Brain pericyte (primary cell): ENCODE measurements at places on chromosomes 13 and 19.

GRCh38 chr13:101584331-101584730, 131.9 kb downstream of the ITGBL1 start:
- no peak for DNase-seq

DNA sequence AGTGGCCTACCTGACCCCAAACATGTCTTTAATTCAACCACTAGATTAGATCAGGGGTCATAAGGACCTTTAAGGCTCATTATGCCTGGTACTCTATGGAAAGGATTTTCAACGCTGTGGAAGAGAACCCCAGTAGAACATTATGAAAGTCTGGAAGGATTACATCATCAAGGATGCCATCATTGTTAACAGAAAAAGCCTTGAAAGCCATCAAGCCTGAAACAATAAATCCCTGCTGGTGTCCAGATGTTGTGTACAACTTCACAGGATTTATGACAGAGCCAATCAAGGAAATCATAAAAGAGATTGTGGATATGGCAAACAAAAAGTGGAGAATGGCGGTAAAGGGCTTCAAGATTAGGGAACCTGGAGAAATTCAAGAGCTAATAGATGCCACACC, 59.7 kb downstream of the NAA16 start:
- no peak for DNase-seq

DNA sequence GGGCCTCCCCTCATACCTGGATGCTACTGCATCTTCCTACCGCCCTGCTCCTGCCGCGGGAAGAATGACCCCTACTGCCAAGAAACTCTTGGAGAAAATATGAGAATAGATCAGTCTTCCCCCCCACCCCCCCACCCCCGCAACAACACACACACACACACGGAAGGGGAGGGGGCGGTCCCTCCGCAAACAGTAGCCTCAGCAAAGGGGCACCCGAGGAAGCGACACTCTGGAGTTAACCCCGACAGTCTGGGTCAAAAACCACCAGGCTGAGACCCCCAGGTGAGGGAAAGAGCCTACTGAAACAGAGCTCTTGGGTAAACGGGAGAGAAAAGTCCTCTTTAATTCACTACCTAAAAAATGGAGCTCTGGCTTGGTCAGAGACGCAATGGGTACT, 1.2 kb downstream of the MED26 start:
- no peak for DNase-seq

DNA sequence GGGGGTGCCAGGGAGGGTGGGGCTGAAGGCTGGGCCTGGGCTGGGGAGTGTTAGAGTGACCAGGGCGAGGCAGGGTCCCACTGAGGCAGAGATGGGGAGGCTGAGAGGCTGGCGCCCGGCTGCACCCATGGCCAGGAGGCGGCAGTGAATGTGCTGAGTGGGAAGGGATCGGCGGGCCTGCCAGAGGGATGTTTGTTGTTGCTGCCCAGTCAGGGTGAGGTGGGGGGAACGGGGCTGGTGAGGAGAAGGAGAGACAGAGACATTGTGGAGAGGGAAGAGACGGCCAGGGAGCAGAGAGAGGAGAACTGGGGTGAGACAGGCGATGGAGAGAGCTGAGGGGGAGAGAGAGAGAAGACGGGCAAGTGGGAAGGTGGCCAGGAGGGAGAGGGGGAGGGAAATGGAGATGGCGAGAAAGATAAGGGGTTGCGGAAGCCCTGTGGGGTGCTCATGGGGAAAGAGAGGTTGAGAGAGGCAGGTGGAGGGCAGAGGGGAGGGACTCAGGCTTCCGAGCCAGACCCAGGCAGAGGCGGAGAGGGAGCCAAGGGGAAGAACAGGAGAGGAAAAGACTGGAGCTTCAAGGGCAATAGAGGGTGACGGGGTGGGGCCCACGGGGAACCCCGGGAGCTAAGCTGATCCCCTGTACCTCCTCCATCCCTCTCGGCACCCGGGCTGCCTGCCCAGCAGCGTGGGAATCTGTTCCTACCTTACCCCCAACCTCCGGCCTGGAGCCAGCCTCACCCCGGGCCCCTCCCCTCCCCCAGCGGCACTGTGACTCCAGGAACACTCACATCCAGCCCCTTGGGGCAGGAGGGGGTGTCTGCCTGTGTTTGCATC, 690 bp upstream of the B3GNT8 start:
- no peak for DNase-seq

DNA sequence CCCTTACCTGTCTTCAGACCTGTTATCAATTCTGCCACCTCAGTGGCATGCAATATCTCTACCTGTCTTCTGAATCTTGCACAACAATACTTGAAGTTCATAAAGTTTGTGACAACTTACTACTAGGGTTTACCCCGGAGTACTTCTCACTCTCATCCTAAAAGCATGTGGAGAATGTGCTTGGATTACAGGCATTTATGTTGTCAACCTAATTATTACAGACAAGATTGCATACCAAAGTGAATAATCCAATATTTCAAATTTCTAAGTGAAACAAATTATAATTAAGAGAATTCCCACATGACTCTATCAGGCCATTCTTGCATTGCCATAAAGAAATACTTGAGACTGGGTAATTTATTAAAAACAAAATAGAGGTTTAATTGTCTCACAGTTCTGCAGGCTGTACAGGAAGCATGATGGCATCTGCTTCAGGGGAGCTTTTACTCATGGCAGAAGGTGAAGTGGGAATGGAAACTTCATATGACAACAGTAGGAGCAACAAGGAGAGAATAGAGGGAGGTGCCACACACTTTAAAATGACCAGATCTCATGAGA, 661.0 kb upstream of the SPRY2 start:
- no peak for DNase-seq

DNA sequence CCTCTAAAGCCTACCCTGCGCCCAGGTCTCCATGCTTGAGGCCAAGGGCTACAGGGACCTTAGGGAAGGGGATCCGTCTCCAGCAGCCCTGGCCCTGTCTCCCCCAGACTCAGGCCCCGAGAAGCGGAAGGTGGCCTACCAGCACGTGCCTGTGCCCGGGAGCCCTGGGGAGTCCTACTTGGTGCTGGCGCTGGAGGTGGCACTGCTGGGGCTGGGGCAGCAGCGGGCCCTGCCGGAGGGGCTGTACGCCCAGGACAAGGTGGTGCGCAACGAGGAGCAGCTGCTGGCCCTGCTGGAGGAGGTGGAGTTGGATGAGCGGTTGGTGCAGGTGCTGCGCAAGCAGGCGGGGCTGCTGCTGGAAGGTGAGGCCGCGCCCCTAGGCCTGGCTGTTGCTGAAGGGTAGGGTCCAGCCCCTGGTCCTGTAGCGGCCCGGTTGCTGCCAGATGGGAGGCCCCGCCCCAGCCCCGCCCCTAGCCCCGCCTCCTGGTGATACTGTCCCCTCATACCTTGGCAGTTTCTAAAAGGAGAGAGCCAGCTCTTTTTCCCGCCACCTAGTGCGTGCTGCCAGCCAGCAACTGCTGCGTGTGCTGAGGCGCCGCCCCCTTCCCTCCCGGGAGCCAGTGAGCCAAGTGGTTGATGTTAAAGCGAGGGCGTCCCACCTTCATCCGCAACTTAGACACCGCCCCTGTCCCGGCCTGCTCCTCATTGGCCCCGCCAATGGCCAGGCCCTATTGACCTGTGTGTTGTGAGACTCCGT, 22.6 kb downstream of the ZSWIM4 start:
- no peak for DNase-seq

DNA sequence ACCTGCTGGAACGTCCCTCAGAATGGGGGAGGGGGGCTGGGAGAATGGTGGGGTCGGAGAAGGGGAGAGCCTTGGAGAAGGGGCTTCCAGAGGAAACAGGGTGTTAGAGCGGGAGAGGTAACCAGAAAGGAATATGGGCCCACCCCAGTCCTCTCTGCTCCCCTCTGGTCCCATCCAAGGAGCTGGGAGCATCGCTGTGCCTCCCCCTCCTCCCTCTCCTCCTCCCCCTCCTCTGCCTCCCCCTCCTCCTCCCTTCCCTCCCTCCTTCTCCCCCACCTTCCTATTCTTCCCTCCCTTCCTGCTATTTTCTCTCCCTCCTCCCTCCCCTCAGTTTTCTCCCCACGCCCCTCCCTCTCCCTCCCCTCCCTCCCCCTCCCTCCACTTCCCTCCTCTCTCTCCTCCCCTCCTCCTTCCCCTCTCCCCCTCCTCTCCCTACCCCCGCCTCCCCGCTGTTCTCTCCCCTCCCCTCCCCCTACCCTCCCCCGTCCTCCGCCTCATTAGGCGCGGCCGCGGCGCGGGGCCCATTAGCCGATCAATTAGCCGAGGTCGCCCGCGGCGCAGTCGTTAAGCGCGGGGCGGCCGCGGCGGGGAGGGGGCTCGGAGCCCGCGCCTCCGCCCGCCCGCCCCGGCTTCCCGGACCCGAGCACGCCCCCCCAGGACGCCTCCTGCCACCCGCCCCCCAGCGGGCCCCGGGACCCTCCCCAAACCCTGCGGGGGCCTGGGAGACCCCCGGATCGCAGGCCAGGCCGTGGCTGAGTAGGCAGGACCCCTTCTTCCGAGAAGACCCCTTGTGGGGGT, 15.4 kb downstream of the TLE5 start:
- no peak for DNase-seq

- DNase-seq = peak; percentile 33
Observed at GRCh38 chr13:45564133-45564776, 51.3 kb downstream of the ERICH6B start.

DNA sequence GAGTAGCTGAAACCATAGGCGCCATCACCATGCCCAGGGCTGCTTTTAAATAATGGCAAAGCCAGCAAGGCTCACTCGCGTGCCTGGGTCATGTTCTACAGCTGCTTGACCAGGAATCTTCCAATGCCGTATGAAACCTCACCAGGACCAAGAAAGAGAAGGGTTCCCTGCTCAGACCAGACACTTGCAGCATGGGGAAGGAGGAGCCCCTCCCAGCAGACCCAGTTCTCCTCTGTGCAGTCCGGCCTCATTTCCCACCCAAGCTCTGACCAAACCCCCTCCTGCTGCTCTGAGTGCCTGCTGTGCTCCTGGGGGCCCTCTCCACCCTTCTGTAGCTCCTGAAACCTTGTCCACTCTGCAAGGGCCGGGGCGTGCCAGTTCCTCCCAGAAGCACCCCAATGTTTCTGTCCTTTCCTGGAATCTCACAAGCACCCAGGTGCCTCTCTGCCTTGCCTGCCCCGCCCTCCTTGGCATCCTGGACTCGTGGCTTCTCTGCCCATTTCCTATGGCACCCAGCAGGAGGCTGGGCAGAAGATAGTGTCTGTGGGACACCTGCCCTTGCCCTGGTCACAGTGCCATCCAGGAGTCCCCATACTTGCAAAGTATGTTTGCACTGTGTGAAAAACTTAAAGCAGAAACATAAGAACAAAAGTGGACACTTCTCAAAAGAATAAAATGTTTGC, 6.8 kb upstream of the SLC7A9 start:
- DNase-seq = no peak

DNA sequence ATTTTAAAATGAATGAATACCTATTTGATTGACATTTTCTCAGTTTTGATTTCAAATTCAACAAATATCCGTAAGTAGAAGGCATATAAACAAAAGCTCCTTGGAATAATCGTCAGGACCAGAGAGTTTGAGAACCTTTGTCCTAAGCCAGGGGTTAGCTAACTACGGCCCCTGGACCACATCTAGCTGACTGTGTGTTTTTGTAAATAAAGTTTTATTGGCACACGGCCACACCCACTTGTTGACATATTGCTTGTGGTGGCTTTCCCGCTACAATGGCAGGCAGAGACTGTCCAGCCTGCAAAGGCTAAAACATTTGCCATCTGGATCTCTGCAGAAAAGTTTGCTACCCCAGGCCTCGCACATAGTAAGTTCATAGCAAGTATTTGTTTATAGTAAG, 83.4 kb downstream of the GNG7 start:
- DNase-seq = no peak

DNA sequence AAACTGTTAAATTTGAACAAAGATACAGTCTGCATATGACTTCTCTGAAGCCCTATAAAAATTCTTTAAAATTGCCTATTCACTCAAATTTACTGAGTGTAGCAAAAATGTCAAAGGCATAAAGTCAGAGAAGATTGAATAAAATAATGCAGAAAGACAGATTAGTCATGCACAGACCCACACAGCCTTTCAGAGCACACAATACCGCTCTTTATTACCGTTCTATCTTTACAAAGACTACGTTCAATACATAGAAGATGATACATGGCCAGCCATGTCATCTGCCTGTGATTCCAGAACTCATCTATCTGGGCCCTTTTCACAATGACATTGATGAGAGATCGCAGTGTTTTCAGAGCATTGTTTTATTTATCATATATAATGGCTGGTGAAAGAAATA, 107.2 kb downstream of the URI1 start:
- DNase-seq = no peak

DNA sequence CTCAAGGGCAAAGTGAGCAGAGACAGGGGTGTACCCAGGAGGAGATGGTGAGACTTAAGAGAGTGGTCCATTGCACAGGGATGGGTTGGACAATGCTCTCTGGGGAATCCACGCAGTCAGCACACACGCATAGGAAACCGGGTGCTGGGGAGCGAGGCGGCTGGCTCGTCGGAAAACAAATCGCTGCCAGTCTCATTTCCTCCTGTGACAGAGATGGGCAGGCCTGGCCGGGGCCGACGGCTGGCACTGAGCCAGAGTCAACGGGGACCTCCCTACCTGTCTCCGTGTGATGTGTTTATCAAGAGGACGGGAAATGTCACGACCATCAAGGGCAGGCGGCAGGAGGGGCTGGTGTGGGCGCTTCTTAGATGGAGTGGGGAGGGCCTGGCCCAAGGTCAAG, 27.3 kb downstream of the PTPRS start:
- DNase-seq = no peak

- no peak for DNase-seq
Observed at GRCh38 chr19:31352296-31352781, 3.1 kb upstream of the TSHZ3 start.

DNA sequence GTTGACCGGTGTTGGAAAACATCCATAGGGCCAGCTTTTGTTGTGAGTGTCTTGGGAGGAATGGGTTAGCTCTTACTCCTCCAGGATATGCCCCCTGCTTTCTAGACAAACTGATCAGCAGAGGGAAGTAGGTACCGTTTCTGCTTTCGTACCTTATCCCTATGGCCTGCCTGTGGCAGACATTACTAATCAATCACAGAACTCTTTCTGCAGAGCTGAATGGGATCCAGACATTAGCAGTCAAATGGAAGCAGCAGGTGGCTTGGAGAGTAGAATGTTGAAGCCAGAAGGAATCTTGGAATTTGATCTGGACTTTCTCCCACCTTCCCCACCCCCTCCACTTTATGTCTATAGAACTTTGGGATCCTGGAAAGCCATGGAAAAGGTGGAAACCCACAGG, 17.1 kb downstream of the NWD1 start:
- no peak for DNase-seq

GRCh38 chr19:7817801-7818200, 12.2 kb upstream of the EVI5L start:
- DNase-seq = no peak

- no peak for DNase-seq
Observed at GRCh38 chr19:31834070-31834469, 484.8 kb upstream of the TSHZ3 start.

DNA sequence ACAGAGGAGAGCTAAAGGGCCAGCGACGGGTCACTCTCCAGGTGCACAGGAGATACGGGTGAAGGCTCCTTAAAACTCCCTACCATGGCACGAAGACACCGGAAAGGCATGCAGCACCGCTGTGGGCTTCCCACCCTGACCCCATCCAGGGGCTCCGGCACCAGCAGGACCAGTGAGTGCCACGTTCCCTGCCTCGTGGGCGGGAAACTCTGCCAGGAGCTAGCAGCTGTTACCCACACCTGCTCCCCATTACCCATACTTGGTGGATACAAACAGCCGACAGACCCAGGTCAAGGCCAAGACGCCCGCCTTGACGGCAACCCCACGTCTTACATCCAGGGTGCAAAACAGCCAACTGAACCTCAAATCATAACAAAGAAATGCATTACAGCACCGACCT, 56.7 kb downstream of the GNG7 start:
- DNase-seq = no peak
